Transverse colon (tissue), 4 donors: ENCODE measurements at places on chromosomes 4 and X. TPM values are rescaled to one million over a fixed set of nuclear protein-coding genes. Genes with fewer than 3 reads are reported as not detected.

Gene GNRHR
- total RNA-seq: not detected

Gene FRG1
- total RNA-seq: 7.1 TPM

Gene PDCL2
- total RNA-seq: not detected

Gene TEX13D
- not detected for total RNA-seq

Gene FAT4
- total RNA-seq: 4.1 TPM

Gene CXorf49
- total RNA-seq: not detected

Gene SUPT20HL1
- not detected for total RNA-seq

Gene PITX2
- 34.4 TPM for total RNA-seq

GRCh38 chr4:171891038-171891437 lies 77.8 kb downstream of the GALNTL6 start:
- no peaks in the 10 kb centered on the region for H3K27me3 ChIP-seq
- no peak overlapping the region for H3K4me3 ChIP-seq
- H3K36me3 ChIP-seq: no peaks in the 10 kb centered on the region
- no peak overlapping the region for H3K27ac ChIP-seq
- H3K4me1 ChIP-seq: no peaks in the 10 kb centered on the region

DNA sequence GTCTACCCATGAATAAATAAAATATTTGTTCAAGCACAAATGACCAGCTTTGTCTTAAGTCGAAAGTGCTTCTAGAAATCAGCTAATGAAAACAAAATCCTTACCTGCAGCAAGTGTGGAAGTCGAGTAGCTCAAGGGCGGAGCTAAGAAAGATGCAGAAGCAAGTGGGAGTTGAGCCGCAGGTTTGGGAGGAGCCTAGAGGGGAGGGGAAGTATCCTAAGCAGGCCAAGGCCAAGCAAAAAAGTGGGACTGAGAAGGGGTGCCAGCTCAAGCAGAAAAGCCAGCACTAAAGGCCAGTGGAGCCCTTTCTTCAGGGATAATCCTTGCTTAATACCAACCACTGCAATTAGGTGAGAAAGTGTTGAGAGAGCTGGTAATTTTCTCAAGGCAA lies 60.8 kb downstream of the DLG3 start:
- H3K4me1 ChIP-seq: no peaks in the 10 kb centered on the region
- no peak overlapping the region for H3K27ac ChIP-seq
- H3K27me3 ChIP-seq: no peaks in the 10 kb centered on the region
- no peak for DNase-seq

GRCh38 chrX:15600745-15601144 lies at the start of gene ACE2:
TSS of gene ACE2 (minus strand) at chrX:15600960. CDS start at chrX:15600911, 49 bp downstream.
- H3K27ac ChIP-seq: no peak within 1 kb of the TSS
- no peaks in the 10 kb centered on the region for H3K27me3 ChIP-seq
- H3K4me3 ChIP-seq: no peak within 1 kb of the TSS

- no peaks in the 10 kb centered on the region for H3K27me3 ChIP-seq
These were observed 81.2 kb downstream of the ADAM29 start for GRCh38 chr4:174999407-174999806.

- no peak for DNase-seq
- no peaks in the 10 kb centered on the region for H3K27me3 ChIP-seq
- no peaks in the 10 kb centered on the region for H3K36me3 ChIP-seq
- H3K27ac ChIP-seq: no peak overlapping the region
- no peak overlapping the region for H3K4me3 ChIP-seq
- H3K4me1 ChIP-seq: no peaks in the 10 kb centered on the region
These were observed 205.7 kb downstream of the FAT4 start for GRCh38 chr4:125520258-125520990.

DNA sequence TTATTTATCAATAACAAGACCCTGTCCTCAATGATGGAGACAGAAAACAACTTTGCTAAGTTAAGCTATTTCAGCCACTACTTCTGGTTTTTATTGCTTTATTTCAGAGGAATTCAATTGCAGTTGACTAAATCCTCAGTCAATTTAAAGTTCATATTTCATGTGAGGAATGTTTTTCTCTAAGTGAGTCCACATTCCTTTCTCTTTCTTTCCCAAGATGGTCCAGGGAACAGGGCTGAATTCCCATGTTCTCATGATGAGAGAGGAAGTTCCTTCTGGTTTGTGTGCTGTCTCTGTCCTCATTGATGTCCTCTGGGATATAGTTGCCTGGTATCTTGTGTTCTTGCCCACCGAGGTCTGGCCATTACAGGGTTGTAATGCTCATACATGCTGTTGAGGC lies 117.2 kb downstream of the SLIT2 start:
- no peak overlapping the region for H3K27ac ChIP-seq
- H3K4me3 ChIP-seq: no peak overlapping the region
- no peaks in the 10 kb centered on the region for H3K36me3 ChIP-seq

GRCh38 chrX:152988536-152989291 lies 5.2 kb downstream of the PNMA5 start:
- no peaks in the 10 kb centered on the region for H3K4me1 ChIP-seq
- no peaks in the 10 kb centered on the region for H3K27me3 ChIP-seq
- no peaks in the 10 kb centered on the region for H3K36me3 ChIP-seq
- no peak overlapping the region for H3K4me3 ChIP-seq
- H3K27ac ChIP-seq: no peak overlapping the region
- DNase-seq: no peak

- H3K27ac ChIP-seq: peak overlapping the region; percentile 34
- H3K27me3 ChIP-seq: no peaks in the 10 kb centered on the region
- no peak for DNase-seq
- H3K4me3 ChIP-seq: no peak overlapping the region
- H3K4me1 ChIP-seq: no peaks in the 10 kb centered on the region
- H3K36me3 ChIP-seq: no peaks in the 10 kb centered on the region
These were observed 1.2 kb downstream of the CYBB start for GRCh38 chrX:37781081-37781480.

DNA sequence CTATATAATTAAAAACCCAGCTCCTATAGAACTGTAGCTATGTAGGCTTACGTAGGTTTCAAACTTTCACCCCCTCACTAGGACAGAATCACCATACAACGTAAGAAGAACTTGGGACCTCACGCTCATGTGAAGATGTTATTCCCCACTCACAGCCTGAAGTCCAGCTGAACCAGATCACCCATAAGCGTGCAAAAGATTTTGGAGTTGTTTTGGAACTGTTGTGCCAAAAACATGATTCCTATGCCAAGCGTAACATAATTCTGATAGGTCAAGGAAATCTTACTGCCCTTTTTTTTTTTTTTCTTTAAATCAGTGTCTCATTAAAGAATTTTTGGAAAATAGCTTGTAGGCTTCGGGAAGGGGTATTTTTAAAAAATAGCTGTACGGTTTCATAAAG lies 57.0 kb downstream of the LCORL start:
- no peak overlapping the region for H3K27ac ChIP-seq
- no peak for DNase-seq
- H3K4me3 ChIP-seq: no peak overlapping the region
- H3K4me1 ChIP-seq: no peaks in the 10 kb centered on the region

DNA sequence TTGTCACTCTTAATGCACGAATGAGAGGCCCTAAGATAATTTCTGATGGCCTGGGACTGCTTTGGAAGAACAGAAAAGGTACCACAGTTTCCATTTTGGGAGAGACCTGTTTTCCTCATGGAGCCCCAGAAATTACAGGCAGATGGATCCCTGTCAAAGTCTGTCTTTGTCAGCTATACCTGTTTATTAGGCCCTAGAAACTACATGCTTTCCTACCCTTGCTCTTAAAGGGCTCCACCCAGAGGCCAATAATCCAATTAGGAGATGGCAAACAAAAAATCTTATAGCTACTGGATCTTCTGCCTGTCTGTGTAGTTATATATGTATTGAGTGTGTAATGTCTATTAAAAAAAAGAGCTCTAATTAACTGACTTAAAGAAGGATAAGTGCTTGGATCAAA lies 141.3 kb downstream of the NR3C2 start:
- H3K27ac ChIP-seq: no peak overlapping the region
- DNase-seq: no peak
- H3K27me3 ChIP-seq: no peaks in the 10 kb centered on the region
- peaks cover 6% of the 10 kb centered on the region for H3K4me1 ChIP-seq

DNA sequence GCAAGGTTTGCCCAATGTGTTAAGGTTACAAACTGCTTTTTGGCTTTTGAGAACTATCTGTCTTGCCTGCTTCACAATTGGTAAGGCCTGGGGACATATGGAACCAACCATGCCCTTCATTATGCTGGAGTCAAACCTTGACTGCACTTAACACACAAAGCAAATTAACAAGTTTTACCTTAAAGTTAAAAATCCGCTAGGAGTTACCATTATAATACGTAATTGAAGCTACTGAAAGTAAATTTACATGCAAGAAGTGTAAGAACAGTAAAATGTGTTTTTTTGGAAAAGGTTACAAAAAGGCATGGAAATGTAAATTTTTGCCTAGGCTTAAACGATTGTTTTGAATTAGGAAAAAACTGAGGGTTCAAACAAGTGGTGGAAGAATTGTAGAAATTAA lies 69.7 kb downstream of the BMP15 start:
- no peak for DNase-seq
- no peak overlapping the region for H3K27ac ChIP-seq
- H3K36me3 ChIP-seq: no peaks in the 10 kb centered on the region
- H3K4me3 ChIP-seq: no peak overlapping the region

- no peaks in the 10 kb centered on the region for H3K36me3 ChIP-seq
- peaks cover 5% of the 10 kb centered on the region for H3K4me1 ChIP-seq
- H3K27me3 ChIP-seq: no peaks in the 10 kb centered on the region
- no peak for DNase-seq
- H3K27ac ChIP-seq: no peak overlapping the region
These were observed 3.6 kb upstream of the FHL1 start for GRCh38 chrX:136143711-136144110.

GRCh38 chr4:60617731-60618130 lies 582.4 kb upstream of the ADGRL3 start:
- no peaks in the 10 kb centered on the region for H3K27me3 ChIP-seq
- no peak overlapping the region for H3K4me3 ChIP-seq
- DNase-seq: no peak
- no peak overlapping the region for H3K27ac ChIP-seq
- no peaks in the 10 kb centered on the region for H3K36me3 ChIP-seq

DNA sequence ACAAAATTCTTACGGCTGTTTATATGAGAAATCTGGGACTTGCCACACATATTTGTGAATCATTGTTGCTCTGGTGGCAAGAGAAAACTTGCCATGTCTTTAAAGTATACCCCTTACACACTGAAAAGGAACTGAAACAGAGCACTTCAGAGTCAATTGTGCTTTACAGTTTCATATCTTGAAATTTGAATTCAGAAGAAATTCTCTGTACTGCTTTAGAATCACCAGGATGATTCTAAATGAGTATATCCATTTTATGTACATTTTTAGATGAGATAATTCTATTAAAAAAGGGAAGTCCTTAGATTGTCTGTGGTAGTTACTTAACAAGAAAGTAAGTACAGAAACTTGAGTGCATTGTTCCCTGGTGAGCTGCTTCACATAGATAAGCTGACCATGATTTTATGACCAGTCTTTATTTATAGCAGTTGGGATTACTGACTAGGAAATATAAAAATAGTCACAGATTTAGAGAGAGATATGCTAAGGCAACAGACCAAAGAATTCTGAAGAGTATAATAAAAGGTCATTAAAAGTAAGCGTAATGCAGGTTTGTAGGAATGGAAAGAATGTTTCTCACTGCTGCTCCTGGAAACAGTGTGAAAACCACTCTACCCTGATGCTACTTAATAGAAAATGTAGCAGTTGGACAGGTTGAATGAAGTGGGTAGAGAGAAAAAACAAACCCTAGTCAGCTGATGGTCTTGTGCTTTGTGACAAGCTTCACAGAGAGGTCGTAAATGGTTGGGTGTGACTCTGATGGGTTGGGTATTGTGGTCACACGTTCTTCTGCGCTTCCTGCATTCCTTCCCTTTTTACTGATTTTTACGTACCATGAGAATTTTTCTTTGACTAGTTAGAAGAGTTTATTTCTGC lies 41.0 kb downstream of the FNIP2 start:
- H3K4me1 ChIP-seq: peaks cover 26% of the 10 kb centered on the region
- no peaks in the 10 kb centered on the region for H3K36me3 ChIP-seq
- H3K27ac ChIP-seq: peak overlapping the region; percentile 85
- peak; percentile 43 for DNase-seq

GRCh38 chrX:119417376-119417775 lies 18.2 kb downstream of the SLC25A43 start:
- H3K27ac ChIP-seq: no peak overlapping the region
- no peak overlapping the region for H3K4me3 ChIP-seq
- no peaks in the 10 kb centered on the region for H3K4me1 ChIP-seq
- H3K27me3 ChIP-seq: no peaks in the 10 kb centered on the region
- no peak for DNase-seq

DNA sequence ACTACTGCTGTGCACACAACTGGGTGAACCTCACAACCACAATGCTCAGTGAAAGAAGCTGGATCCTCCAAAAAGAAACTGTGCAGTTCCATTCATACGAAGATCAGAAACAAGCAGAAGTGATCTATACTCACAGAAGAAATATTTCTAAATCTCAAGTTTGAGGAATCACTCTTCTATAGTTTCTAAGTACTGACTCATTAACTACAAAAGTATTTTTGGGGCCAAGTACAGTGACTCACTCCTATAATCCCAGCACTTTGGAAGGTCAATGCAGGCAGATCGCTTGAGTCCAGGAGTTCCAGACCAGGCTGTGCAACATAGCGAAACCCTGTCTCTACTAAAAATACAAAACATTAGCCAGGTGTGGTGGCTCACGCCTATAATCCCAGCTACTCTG lies 51.3 kb upstream of the RELL1 start:
- no peaks in the 10 kb centered on the region for H3K4me1 ChIP-seq
- no peaks in the 10 kb centered on the region for H3K36me3 ChIP-seq
- H3K4me3 ChIP-seq: no peak overlapping the region
- H3K27me3 ChIP-seq: no peaks in the 10 kb centered on the region
- H3K27ac ChIP-seq: no peak overlapping the region
- no peak for DNase-seq

GRCh38 chrX:80663331-80663730 lies 146.3 kb downstream of the BRWD3 start:
- H3K4me1 ChIP-seq: no peaks in the 10 kb centered on the region
- no peaks in the 10 kb centered on the region for H3K27me3 ChIP-seq
- no peak overlapping the region for H3K27ac ChIP-seq
- H3K4me3 ChIP-seq: no peak overlapping the region

DNA sequence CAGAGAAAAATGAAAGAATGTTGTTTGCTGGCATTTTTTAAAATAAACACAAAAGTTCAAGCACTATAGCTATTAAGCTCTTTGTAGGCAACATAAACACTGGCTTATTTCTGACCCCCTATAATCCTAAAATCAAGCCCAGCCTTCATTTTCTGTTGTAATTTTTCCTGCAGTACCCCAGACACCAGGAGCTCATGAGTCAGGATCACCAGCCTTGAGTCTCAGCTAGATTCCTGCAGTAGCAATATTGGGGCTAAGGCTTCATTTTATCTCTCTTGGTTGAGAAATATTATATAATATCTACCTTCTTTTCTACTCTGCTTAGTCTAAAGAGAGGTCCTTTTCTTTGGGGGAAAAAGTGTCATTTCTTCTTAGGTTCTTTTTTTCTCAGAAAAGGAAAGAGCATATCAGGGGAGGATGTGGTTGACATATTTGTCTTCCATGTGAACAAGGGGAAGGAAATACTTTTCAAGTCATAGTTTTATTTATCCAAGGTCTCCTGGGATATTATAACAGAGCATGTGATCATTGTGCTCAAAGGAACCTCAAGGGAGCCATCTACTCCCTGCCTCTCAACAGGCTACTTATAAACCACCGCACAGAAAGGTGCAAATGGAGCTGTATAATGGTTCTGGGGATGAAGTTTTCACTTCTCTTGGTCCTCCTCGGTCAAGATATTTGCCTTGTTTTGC lies 678.3 kb upstream of the NR3C2 start:
- no peaks in the 10 kb centered on the region for H3K36me3 ChIP-seq
- no peak for DNase-seq

GRCh38 chrX:71365356-71365874 lies 742 bp upstream of the TAF1 start:
- H3K4me1 ChIP-seq: peaks cover 16% of the 10 kb centered on the region
- no peaks in the 10 kb centered on the region for H3K36me3 ChIP-seq
- H3K4me3 ChIP-seq: peak overlapping the region; percentile 34
- H3K27me3 ChIP-seq: no peaks in the 10 kb centered on the region
